Kasumi-1 (cell line): ENCODE measurements at places on chromosomes 5 and 9.

DNA sequence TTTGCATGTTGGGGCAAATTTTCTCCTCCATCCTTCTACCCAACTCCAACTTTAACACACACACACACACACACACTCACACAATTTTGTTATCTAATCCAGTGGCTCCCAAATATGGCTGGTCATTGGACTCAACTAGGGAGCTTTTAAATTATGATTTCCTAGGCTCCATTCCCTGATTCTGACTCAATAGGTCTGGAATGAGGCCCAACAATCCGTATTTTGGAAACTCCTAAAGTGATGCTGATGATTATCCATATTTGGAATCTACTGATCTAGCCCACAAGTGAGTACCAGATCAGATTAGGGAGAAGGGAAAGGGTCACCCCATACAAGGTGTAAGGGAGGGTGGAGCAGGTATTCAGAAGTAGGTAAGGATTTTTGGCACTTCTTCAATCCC is 309.7 kb downstream of the TLE1 start:
- DNase-seq, result no peak

DNA sequence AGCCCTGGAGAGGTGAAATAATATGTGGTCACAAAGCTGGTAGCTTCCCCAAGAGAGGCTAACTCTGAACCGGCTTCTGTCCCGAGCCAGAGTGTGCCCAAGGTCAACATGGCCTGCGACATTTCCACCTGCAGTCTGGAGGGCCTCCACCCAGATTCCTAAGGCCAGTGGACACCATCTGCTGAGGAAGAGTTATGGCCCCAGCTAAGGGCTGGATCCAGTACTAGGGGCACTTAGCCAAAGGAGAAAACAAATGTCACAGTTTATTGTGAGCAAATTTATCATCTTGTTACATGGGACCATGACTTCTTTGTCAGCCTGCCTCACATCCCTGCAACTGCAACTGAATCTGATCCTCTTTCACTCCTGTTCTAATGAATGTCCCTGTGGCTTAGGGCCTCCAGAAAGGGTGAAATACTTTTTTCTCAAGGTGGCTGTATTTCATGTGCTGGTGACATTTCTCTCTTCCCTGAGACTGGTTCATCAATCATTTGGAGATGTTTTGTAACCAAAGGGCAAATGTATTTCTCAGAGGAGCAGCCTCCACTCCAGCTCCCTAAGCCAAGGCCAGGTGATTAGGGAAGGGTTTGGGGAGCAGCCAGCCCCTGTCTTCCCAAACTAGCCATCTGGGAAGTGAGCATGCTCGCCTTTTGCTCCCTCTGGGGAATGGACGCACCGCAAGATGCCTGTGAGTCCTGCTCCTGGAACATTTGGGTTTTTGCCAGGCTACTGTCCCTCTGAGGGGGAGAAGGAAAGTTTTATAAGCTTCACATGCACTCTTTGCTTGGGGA is 148.3 kb downstream of the CMYA5 start:
- DNase-seq, result no peak

GRCh38 chr5:52802272-52802973 is 14.7 kb downstream of the ITGA1 start:
- no peak for DNase-seq

DNA sequence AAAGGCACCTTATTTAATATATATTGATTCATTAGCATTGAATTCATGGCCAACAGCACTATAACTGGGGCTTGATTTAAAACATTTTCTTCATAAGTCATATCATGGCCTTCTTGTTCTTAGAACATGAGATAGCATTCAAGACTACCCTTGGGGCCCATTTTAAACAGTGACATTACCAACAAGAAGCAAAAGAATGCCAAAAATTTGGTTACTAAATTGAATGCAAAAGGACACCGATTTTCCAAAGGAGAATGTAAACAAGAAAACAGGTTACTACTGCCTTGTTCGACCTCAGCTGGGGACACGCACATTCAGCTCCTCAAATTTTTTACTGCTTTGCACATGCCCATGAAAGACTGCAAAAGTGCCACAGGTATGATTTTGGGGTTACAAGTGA is 219.4 kb upstream of the TLE4 start:
- DNase-seq, result no peak

- no peak for DNase-seq
These were observed 1748.2 kb downstream of the EFNA5 start for GRCh38 chr5:105922574-105922973.
